ENCODE measurements at places on chromosomes 6 and 20. TPM values are rescaled to one million over a fixed set of nuclear protein-coding genes. Genes with fewer than 3 reads are reported as not detected.

- H3K4me3 ChIP-seq: no peak overlapping the region
- H3K27ac ChIP-seq: no peak overlapping the region
- H3K4me1 ChIP-seq: no peaks in the 10 kb centered on the region
- no peaks in the 10 kb centered on the region for H3K27me3 ChIP-seq
- no peaks in the 10 kb centered on the region for H3K36me3 ChIP-seq
Observed at GRCh38 chr6:155872961-155873360, 417.3 kb upstream of the NOX3 start.

- peak overlapping the region; percentile 12 for H3K27ac ChIP-seq
- H3K36me3 ChIP-seq: no peaks in the 10 kb centered on the region
- no peak for DNase-seq
- no peaks in the 10 kb centered on the region for H3K4me1 ChIP-seq
- H3K27me3 ChIP-seq: no peaks in the 10 kb centered on the region
Observed at GRCh38 chr6:22327881-22328280, 31.0 kb upstream of the PRL start.

GRCh38 chr6:6775074-6775473 is 186.6 kb downstream of the LY86 start:
- H3K27ac ChIP-seq: no peak overlapping the region
- H3K27me3 ChIP-seq: no peaks in the 10 kb centered on the region
- H3K36me3 ChIP-seq: no peaks in the 10 kb centered on the region

- DNase-seq: no peak
- H3K27ac ChIP-seq: no peak overlapping the region
- H3K27me3 ChIP-seq: no peaks in the 10 kb centered on the region
- no peaks in the 10 kb centered on the region for H3K36me3 ChIP-seq
Observed at GRCh38 chr6:36280983-36281382, 11.1 kb downstream of the PNPLA1 start.

DNA sequence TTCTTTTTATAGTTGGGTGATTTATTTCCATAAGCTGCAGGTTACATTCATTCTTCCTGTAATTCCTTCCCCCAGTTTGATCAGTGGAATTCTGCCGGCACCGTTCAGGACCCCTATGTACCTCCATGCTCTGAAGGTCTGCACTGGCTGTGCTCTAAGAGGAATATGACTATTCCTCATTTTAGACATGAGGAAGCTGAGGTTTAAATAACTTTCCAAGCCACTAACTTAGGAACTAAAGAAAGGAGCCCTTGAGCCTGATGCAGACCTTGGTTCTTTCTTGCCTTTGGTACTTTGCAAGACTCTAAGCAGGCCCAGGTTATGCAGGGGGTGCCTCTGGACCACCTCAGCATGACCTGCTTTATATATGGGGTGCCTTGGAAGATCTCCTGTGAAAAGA is 318.5 kb downstream of the QKI start:
- H3K27me3 ChIP-seq: no peaks in the 10 kb centered on the region
- H3K27ac ChIP-seq: no peak overlapping the region
- no peak overlapping the region for H3K4me3 ChIP-seq
- H3K4me1 ChIP-seq: no peaks in the 10 kb centered on the region

DNA sequence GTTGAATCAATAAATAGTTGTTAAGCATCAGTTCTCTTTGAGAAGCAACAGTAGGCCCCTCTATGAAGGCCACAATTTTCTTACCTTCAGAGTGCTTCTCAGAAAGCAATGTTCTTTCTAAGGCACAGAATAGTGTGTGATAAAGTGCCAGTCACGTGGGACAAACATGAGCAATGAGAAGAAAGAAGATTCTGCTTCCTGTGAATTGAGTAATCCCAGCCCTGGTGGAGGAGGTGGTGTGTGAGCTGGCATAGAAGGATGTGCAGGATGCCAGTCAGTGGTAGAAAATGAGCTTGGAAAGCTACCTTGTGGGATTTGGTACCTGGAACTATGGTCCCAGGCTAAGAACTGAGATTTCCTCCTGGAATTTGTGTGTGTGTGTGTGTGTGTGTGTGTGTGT is 21.7 kb downstream of the KIZ start:
- no peaks in the 10 kb centered on the region for H3K4me1 ChIP-seq
- no peak for DNase-seq
- H3K4me3 ChIP-seq: no peak overlapping the region
- H3K36me3 ChIP-seq: no peaks in the 10 kb centered on the region
- no peak overlapping the region for H3K27ac ChIP-seq

The LGSN gene
- not detected for total RNA-seq

The OR2H2 gene
- total RNA-seq: not detected

GRCh38 chr6:114342086-114342825 is 567 bp downstream of the HS3ST5 start:
- peak overlapping the region; percentile 55 for H3K4me3 ChIP-seq
- peaks cover 32% of the 10 kb centered on the region for H3K27me3 ChIP-seq
- no peak for DNase-seq
- H3K27ac ChIP-seq: no peak overlapping the region
- no peaks in the 10 kb centered on the region for H3K36me3 ChIP-seq

- H3K36me3 ChIP-seq: no peaks in the 10 kb centered on the region
- no peak overlapping the region for H3K4me3 ChIP-seq
- no peaks in the 10 kb centered on the region for H3K4me1 ChIP-seq
- DNase-seq: no peak
Observed at GRCh38 chr6:14372734-14373489, 255.3 kb downstream of the CD83 start.

DNA sequence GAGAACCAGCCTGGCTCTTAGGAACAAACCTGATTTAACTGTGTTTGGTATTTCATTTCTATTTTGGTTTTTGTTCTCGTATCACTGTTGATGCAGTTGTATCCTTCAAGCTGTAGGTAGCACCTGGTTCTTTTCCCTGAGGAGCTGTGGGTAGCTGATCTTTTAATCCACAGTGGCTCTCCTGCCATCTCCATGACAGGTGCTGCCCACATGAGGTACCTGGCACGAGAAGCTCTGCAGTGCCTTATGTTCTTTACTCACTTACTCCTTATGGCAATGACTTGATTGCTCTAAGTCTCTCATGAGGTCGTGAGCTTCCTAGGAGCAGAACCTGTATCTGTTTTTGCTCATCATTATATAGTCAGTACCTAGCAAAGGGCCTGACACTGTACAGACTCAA is 74.3 kb upstream of the EMILIN3 start:
- H3K36me3 ChIP-seq: peaks cover 18% of the 10 kb centered on the region
- H3K4me3 ChIP-seq: no peak overlapping the region
- DNase-seq: no peak

GRCh38 chr6:46325561-46326530 is 155.1 kb upstream of the ENPP5 start:
- no peaks in the 10 kb centered on the region for H3K27me3 ChIP-seq
- H3K4me1 ChIP-seq: no peaks in the 10 kb centered on the region
- H3K4me3 ChIP-seq: no peak overlapping the region
- no peaks in the 10 kb centered on the region for H3K36me3 ChIP-seq
- no peak overlapping the region for H3K27ac ChIP-seq

All from breast epithelium (tissue), 4 donors.